ENCODE measurements at places on chromosomes 11 and 22.
A peak's percentile ranks its signal among the peaks of the same experiment; 100 is the strongest.

- DNase-seq = no peak
These were observed 5.1 kb downstream of the SHISAL1 start for GRCh38 chr22:44307509-44308169.

- DNase-seq = no peak
These were observed 3.3 kb upstream of the RCN1 start for GRCh38 chr11:32087597-32087996.

- no peak for DNase-seq
These were observed 785.6 kb downstream of the BRD1 start for GRCh38 chr22:49042066-49042465.

DNA sequence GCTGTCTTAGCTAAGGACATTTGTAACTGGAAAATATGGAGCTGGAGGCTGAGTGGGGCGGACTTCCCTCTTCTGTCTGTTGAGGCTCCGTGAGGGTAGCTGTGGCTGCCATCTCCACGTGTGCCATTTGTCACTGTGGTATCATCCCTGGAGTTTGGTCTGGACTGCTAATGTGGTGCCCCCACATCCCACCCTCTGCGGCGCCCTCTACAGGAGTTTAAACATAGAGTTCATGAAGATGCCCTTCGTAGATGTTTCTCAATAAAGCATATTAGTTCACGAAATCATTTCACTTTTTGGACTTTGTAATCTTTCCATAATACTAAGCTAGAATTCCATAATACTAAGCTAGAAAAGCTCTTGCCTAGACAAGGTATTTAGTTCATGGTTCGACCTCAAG lies 52.4 kb downstream of the TECTA start:
- DNase-seq = no peak

- no peak for DNase-seq
These were observed 105.1 kb downstream of the ARHGAP32 start for GRCh38 chr11:129086976-129087375.

GRCh38 chr11:57938351-57938750 lies 85.3 kb upstream of the OR9Q1 start:
- DNase-seq = no peak

DNA sequence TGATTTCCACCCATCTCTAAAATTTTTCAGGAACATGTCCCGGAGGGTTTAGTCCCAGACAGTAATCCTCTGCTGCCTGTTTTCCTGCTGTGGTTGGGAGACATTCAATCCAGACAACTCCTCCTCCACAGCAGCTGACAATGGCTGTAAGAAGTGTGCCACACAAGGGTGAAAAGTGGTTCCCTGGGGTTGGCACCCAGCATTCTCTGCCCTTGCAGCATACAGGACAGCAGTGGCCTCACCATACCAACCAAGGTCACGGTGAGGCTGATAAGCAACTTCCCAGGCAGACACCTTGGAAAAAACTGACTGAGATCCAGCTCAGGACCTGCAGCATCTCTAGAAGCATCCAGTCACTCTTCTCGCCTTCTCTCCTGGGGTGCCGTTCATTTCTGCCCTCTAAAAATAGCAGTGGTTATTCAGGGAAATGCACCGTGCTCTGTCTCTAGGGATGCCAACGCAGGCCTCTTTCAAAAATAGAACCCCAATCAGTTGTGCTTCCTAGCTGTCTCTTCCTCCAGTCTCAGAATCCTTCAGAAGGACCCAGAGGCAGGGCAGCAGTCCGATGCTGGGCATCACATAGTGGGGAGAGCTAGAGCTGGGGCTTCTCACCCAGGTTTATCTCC lies 241.0 kb downstream of the TENM4 start:
- DNase-seq = no peak

DNA sequence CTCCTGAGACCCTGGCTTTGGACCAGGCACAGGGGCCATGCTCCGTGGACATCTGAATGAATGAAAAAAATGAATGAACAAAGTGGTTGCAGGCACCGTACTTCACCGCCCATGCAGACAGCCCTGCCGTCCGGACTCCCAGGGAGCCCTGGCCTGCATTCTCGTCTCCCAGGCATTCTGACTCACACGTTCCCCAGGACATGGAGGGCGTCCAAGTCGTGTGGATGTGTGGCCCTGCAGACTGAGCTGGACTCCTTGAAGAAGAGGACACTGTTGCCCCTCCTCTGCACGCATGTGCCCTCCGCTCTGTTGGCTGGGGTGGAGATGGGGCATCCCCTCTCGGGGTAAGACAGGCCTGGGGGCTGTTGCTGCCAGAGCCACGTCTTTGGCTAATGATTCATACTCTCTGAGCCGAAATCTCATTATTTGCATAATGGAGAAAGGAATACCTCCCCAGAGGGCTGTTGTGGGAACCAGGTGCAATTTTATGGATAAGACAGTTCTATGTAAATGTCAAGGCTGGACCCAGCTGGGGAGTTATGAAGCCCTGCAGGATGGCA lies 49.7 kb downstream of the RTL6 start:
- no peak for DNase-seq

GRCh38 chr11:68956142-68956541 lies 24.6 kb downstream of the MRGPRD start:
- peak; percentile 24 for DNase-seq

- no peak for DNase-seq
These were observed 82.1 kb downstream of the ARHGAP42 start for GRCh38 chr11:100769165-100769564.

DNA sequence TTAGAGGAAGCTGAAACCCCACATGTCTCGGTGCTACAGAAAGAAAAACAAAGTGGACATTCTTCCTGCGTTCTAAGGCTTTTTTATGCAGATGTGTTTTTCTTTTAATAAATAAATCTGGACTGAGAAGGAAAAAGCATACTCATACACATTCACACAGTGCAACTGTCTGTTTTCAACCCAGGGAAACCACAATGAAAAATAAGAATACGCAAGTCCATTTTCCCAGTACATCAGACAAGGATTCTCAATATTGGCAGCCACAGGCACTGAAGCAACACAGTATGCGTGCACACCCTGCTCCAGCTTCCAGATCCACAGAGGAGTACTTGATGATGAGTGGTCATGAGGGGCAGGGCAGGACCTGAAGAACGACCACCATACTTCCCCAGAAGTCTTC lies 86.9 kb downstream of the ETS1 start:
- DNase-seq = no peak

Measured in activated naive CD4-positive, alpha-beta T cell treated with anti-CD3 and anti-CD28 coated beads, Interleukin-2, amount 50 U/mL, for 16 hours (primary cell).